Stimulated activated CD8-positive, alpha-beta memory T cell treated with anti-CD3 and anti-CD28 coated beads, Interleukin-4, amount 100 ng/mL, for 4 hours (primary cell): ENCODE measurements at places on chromosomes 16 and 17.

DNA sequence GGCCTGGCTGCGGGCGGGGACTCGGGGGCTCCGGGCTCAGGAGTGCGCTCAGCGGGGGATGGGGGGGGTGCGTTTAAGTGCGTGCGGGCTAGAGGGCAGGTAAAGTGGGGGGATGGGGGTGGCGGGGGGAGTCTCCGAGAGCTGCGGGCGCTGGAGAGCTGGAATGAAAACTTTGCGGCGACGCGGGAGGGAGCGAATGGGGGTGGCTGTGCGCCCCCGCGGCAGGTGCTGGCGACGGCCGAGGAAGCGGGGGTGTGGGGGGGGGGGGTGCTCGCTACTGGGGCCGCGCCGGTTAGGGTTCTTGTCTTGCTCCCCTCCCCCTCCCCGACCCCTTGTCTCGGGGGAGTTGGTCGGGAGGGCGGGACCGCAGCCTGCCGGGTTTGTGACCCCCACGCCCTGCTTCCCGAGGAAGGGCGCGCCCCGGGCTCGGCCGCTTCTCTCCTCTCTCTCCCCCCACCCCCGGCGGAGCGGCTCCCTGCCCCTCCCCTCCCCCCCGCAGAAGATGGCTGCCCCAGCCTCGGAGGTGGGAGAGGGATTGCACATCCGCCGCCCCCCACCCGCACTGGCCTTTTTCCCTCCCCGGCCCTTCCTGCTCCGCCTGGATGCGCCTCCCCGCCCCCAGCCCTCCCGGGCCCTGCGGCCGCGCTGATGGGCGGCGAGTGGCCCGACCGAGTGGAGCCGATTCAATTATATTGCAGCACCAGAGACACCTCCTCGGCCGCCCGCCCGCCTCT lies 649 bp downstream of the GSE1 start:
- no peak for DNase-seq

DNA sequence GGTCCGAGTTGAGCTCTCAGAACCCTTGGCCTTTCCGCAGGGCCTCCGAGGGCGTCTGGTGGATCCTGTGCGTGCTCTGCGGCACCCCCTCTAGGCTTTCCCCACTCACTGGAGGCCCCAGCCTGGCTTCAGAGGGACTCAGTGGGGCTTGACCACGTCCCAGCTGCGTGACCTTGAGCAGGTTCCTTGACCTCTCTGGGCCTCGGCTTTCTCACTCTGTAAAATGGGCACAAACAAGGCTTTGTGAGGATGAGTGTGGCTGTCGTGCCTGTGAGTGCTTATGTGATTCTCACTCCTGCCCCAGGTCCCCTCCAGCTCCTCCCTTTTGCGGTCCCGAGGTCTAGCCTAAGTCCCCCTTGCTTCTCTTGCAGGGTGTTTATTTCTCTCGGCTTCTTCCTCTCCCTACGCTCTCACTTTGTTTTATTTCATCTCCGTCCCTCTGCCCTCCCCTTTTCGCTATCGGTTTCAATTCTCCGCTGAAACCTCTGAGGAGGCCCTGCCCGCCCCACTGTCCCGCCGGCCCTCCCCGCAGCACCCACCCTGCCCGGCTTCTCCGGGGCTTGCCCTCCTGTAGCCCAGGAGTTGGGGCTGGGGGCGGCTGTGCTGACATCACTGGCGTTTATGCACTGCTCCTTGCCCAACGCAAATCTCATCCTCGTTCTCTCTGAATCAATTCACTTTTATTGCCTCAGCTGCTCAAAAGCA lies 82.3 kb upstream of the CBX4 start:
- DNase-seq = no peak

- DNase-seq = no peak
Measured at GRCh38 chr17:61328351-61328750, 71.3 kb upstream of the TBX2 start.

GRCh38 chr17:32998111-32998886 lies 6.7 kb downstream of the SPACA3 start:
- peak; percentile 66 for DNase-seq

DNA sequence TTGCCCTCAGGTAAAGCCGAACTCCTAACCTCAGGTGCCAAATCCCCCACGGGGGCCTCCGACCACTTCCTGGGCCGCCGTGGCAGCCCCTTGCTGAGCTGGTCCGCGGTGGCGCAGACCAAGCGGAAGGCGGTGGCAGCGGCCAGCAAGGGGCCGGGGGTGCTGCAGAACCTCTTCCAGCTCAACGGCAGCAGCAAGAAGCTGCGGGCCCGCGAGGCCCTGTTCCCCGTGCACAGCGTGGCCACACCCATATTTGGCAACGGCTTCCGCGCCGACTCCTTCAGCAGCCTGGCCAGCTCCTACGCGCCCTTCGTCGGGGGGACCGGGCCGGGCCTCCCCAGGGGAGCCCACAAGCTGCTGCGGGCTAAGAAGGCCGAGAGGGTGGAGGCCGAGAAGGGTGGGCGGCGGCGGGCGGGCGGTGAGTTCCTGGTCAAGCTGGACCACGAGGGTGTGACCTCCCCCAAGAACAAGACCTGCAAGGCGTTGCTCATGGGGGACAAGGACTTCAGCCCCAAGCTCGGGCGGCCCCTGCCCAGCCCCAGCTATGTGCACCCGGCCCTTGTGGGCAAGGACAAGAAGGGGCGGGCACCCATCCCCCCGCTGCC lies 51.6 kb downstream of the ACTG1 start:
- DNase-seq = no peak

GRCh38 chr17:70119545-70119944 lies 44.5 kb downstream of the KCNJ16 start:
- DNase-seq = no peak

DNA sequence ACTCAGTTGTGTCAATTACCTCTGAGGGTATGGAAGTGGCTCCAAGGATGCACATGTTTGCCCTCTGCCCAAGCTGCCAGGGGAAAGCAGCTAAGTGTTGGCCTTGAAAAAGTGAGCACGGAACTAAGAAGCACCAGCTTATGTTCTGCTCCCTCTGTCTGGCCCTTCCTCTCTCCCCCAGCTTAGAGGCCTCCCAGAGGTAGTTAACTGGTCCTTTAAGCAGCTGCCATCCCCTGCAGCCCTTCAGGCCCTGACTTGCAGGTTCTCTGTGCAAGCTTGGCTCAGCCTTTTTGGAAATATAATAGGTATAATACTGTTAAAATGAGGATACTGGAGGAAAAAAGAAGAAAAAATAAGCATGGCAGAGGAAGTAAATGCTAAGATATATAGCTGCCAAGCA lies 7.0 kb upstream of the UBE2Z start:
- no peak for DNase-seq

- DNase-seq = no peak
Measured at GRCh38 chr17:45855691-45856336, 11.1 kb downstream of the SPPL2C start.

DNA sequence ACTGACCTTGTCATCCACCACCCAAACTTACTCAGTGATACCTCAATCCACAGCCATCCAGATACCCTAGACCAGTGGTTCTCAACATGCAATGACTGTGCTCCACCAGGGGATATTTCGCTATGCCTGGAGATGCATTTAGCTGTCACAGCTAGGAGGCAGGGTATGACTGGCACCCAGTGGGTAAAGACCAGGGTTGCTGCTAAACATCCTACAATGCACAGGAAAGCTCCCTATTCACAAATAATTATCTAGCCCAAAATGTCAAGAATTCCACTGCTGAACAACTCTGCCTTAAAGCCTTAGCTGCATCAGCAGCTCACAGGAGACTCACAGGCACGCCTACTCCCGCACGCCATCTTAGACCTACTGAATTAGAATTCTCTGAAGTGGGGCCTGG lies 212.6 kb downstream of the GRIN2A start:
- DNase-seq = no peak

- DNase-seq = no peak
Measured at GRCh38 chr16:57801098-57801808, 1.0 kb downstream of the KIFC3 start.

GRCh38 chr17:7478276-7479212 lies 887 bp downstream of the ZBTB4 start:
- peak; percentile 29 for DNase-seq

DNA sequence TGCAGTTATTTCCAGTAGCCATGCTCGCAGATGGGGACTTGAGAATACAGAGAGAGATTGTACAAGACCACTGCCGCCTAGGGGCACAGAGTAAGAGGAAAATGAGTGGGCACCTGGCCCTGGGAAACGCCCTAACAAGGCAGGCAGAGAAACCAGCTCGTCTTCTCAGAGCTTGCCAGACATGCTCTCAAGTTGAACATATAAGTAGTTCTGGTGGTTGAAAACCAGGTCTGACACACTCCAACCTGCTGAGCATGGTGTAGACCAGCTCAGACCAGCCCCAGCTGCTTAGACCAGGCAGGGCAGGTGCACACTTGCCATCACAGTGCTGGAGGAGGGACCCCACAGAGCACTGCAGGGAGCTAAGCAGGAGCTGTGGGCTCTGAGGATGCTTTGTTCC lies 250.5 kb downstream of the CPPED1 start:
- no peak for DNase-seq

DNA sequence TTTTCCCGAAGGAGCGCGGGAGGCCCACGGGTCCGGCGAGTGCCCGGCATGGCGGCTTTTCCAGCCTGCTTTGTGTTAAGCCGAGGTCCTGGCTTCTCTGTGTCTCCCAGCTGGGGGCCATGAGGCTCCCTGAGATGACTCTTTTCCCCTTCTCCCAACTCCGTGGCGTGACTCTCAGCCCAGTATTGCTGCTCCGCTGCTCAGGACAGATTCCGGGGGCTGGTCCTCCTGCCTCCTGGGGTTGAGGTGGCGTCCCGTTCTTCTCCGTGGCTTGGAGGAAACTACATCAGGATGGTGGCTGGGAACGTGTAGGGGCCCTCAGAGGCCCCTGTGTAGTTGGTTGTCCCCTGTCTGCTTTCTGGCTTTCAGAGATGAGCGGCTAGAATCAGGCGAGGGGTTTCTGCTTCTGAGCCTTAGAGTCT lies 951 bp downstream of the GPS1 start:
- no peak for DNase-seq

- no peak for DNase-seq
Measured at GRCh38 chr17:50052241-50052796, 3.6 kb upstream of the ITGA3 start.

GRCh38 chr17:55124730-55125360 lies 139.9 kb upstream of the HLF start:
- no peak for DNase-seq

DNA sequence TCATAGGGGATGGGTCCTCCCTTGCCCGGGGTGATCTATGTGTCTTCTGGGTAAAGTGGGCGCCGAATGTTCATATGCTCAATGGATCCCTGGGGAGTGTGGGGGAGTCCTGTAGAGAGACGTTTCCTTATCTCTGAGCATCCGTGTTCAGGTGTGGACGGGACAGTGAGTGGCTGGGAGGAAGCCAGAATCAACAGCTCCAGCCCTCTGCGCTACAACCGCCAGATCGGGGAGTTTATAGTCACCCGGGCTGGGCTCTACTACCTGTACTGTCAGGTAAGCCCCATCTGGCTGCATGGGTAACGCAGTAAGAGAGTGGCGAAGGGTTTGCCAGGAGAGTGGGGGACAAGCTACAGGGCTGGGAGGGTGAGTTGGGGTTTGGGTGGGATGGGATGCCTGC lies 1.9 kb upstream of the TNFSF13 start:
- no peak for DNase-seq

- no peak for DNase-seq
Measured at GRCh38 chr17:39740357-39741111, 2.8 kb downstream of the GRB7 start.

DNA sequence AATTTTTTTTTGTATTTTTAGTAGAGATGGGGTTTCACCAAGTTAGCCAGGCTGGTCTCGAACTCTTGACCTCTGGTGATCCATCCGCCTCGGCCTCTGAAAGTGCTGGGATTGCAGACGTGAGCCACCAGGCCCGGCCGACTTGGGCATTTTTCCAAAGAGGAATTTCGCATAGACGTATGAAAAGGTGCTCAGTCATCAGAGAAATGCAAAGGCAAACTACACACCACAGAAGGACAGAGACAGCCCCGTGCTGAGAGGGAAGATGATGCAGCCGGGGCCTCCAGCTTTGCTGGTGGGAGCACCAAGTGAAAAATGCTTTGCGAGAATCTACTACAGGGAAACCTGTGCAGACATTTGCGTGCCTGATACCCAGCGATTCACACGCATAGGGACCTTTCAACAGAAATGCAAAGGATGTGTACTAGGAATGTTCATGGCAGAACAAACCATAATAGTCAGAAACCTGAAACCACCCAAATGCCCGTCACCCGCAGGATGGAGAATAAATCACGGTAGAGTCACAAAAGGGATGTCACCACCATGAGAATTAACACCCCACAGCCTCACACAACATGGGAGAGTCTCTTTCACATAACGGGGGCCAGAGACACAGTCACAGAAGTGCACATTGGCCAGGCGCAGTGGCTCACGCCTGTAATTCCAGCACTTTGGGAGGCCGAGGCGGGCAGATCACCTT lies 5.2 kb downstream of the RAB40B start:
- DNase-seq = no peak

- DNase-seq = no peak
Measured at GRCh38 chr17:20774472-20775135, 195.1 kb downstream of the CDRT15L2 start.

- DNase-seq = no peak
Measured at GRCh38 chr16:48393485-48394354, 8.5 kb upstream of the SIAH1 start.

DNA sequence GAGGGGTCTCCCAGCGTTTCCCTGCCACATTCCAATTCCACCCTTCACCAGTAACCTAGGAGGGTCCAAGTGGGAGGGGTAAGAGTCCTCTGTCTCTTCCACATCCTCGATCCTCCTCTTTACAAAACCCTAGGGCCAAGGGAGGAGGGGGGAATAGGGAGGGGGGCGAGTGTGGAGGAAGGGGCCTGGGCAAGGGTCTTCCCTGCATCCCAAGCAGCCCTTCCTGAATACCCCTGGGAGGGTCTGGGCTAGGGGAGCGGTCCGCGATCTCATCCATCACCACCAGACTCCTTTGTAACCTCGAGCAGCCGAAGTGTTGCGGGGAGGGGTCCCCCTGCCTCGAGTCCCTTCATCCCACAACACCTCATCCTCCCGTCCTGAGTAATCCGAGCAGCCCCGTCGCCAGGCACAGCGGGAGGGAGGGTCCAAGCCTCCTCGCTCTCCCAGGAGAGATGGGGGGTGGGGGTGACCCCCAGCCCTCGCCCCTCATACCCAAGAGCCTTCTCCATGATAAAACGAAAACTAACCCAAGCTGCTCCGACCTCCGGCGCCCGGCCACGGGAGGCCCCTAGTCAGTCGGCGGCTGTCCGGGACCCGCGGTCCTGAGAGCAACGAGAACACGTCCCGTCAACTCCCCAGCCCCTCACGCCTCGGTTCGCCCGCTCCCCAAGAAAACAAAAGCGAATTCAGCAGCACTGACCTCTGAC lies 502 bp downstream of the SMPD3 start:
- no peak for DNase-seq
